Fibroblast of lung (primary cell): ENCODE measurements at places on chromosomes 1 and 21. TPM values are rescaled to one million over a fixed set of nuclear protein-coding genes. Genes with fewer than 3 reads are reported as not detected.

- DNase-seq, result no peak
These were observed 329.4 kb downstream of the KCNT2 start for GRCh38 chr1:196278816-196279215.

DNA sequence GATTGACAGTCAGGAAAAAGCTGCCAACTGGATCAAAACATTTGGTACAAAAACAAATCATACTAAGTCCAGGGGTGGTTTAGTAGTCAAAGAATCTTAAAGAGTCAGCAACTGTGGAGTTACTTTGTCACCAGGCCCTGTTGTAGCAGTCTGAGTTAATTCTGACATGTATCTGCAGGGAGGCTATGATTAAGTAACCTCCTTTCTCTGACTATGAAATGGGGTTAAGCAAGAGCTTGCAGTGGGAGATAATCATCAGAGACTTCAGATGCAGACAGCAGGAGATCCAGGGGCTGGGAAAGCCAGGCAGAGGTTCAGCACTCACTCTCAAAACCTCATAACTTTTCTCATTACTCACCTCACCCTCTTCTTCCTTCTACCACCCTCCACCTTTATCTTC, 99.2 kb upstream of the BTG3 start:
- no peak for DNase-seq

GRCh38 chr1:221149111-221149510, 269.9 kb downstream of the HLX start:
- DNase-seq, result no peak

Gene SERINC2
- 104 and 229 TPM in 2 replicates for polyA plus RNA-seq
